A172 (cell line): ENCODE measurements at places on chromosomes 5 and 9. TPM values are rescaled to one million over a fixed set of nuclear protein-coding genes. Genes with fewer than 3 reads are reported as not detected.

- no peak for DNase-seq
Observed at GRCh38 chr5:119378075-119378700, 22.4 kb downstream of the TNFAIP8 start.

Gene PPP3R2
- not detected in 2 replicates for total RNA-seq

DNA sequence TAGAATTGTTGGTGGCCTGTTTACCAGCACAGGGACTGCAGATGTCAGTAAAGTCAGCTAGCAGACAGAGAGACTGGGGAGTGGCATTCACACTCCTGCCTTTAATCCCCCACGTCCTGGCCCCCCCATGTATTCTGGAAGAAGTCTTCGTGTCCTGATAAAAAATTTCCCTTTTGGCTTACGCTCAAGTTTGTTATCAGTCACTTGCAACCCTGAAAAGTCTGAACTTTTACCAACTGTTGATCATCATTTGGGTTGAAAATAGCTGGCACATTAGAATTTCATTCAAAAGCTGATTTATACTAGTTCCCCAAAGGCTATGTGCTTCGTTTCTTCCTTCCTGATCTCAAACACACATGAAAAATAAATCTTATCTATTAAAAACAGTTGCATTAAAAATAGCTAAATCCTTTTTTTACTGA, 5.8 kb upstream of the CRHBP start:
- no peak for DNase-seq

Gene DMGDH
- 0.12 TPM in 1 of 2 replicates, not detected in the other for total RNA-seq

Gene AK8
- total RNA-seq = 0.43 and 0.90 TPM in 2 replicates

Gene SLC25A2
- not detected in 2 replicates for total RNA-seq

Gene C5orf52
- not detected in 2 replicates for total RNA-seq

Gene GBGT1
- 0.96 and 3.1 TPM in 2 replicates for total RNA-seq

- no peak for DNase-seq
Observed at GRCh38 chr9:134355158-134355557, 28.9 kb downstream of the RXRA start.

GRCh38 chr9:84301851-84302250, 38.7 kb downstream of the SLC28A3 start:
- DNase-seq = peak; percentile 85

DNA sequence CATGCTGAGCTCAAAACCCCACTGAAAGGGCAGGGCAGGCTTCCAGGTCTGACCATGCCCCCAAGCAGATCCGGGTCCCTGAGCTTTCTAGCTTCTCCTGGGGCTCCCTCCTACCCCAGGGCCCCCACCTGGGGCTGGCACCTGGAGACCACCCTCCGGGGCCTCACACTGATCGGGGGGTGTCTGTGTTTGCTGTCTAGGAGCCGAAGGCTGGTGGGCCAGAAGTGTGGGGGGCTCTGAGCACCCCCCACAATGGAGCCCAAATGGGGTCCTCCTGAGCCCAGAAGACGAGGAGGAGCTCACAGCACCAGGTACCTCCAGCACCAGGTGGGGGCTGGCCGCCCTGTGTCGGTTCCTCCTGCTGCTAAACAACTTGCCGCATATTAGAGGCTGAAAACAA, 39.8 kb downstream of the LAMC3 start:
- no peak for DNase-seq

- DNase-seq = no peak
Observed at GRCh38 chr5:32465076-32465475, 20.5 kb upstream of the ZFR start.

DNA sequence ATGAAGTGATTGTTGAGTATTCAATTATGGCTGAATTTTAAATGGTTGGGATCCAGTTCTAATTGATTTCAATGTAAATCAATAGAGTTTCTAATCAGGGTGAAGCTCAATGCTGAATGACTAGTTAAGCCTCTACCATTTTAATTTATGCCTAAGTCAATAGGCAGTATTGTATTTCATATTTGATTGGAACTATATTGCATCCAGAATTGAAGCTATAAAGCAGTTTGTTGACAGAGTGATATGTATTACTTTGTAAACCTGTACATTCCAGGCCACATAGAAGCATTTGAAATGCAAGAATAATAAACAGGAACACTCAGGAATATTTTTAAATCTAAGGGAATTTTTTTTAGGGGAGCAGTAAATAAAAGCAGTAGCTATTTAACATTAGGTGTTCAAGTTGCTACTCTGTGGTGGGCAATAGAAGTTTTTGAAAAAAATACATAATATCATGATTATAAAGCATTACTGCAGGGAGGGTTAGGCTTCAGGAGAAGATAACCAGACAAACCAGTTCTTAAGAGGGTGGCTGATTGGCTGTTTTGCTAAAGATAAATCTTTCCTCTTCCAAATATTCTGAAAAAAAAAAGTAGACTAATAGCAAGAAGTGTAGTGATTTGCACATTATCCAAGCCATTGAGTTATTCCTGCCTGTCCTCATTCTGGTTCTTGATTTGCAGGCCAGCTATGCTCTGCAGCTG, 492.0 kb upstream of the MEF2C start:
- no peak for DNase-seq

GRCh38 chr5:38104497-38105230, 153.7 kb upstream of the EGFLAM start:
- peak; percentile 59 for DNase-seq

Gene OBP2B
- not detected in 2 replicates for total RNA-seq

- DNase-seq = no peak
Observed at GRCh38 chr5:5572976-5573797, 150.7 kb downstream of the ICE1 start.

GRCh38 chr5:80217667-80218066, 38.2 kb downstream of the SERINC5 start:
- no peak for DNase-seq

DNA sequence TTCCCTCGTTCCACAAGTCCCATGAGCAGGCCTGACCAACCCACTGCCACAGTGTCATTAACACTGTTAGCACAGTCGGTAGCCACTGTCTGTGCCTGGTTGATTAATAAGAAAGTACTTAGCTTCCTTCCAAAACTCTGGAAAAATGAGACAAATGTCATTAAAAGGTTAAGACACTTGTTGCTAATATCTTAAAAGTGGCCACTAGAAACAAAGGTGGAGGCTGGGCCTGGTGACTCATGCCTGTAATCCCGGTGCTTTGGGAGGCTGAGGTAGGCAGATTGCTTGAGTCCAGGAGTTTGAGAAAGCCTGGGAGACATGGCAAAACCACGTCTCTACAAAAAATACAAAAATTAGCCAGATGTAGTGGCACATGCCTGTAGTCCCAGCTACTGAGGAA, 194.0 kb downstream of the PDZD2 start:
- peak; percentile 25 for DNase-seq

DNA sequence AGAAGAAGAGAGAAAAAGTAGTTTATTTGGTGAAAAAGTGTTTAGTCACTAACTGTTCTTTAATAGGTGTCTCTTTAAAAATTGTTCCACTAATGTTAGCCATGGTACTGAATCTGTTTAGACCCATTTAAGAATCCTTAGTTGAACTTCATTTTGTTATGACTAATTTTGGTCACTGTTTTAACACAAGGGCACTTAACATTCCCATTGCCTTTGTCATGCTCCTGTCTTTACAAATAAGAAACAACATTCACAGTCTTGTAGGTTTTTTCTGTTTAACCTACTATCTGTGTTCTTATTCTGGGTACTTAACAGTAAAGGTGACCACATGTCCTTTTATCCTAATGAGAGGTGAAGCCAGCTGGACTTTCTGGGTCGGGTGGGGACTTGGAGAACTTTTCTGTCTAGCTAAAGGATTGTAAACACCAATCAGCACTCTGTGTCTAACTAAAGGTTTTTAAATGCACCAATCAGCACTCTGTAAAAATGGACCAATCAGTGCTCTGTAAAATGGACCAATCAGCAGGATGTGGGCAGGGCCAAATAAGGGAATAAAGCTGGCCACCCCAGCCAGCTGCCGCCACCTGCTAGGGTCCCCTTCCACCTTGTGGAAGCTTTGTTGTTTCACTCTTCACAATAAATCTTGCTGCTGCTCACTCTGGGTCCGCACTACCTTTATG, 116.7 kb downstream of the WDR70 start:
- peak; percentile 81 for DNase-seq

- DNase-seq = no peak
Observed at GRCh38 chr9:115913696-115914095, 239.9 kb upstream of the PAPPA start.

- DNase-seq = peak; percentile 90
Observed at GRCh38 chr5:172777881-172778814, 7.2 kb upstream of the DUSP1 start.

Gene HEMGN
- total RNA-seq = 0.14 TPM in 1 of 2 replicates, not detected in the other

Gene SPATA31A3
- not detected in 2 replicates for total RNA-seq

- no peak for DNase-seq
Observed at GRCh38 chr5:97550818-97551217, 367.8 kb upstream of the RIOK2 start.

Gene REEP2
- total RNA-seq = 37.7 and 43.5 TPM in 2 replicates

DNA sequence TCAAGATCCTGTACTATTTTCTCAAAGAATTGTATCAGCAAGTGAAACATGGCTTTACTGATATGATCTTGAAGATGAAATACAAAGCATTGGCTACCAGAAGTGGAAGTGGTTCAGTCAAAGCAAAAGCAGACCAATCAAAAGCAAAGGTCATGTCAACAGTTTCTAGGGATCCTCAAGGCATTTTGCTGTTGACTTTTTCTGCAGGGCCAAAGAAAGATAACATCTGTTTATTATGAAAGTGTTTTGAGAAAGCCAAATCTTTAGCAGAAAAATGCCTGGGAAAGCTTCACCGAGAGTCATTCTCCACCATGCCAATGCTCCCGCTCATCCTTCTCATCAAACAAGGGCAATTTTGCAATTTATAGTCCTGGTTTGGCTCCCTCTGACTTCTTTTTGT, 90.3 kb upstream of the ACO1 start:
- DNase-seq = no peak

DNA sequence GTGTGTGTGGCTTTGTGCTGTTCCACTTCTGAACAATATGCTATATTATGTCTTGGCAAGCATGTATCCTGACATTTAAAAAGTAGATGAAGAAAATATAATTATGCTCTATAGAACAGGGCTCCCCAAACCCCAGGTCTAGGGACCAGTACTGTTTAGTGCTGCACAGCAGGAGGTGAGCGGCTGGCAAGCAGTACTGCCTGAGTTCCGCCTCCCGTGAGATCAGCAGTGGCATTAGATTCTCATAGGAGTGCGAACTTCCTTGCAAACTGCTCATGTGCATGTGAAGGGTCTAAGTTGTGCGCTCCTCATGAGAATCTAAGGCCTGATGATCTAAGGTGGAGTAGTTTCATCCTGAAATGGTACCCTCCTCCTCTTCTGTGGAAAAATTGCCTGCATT, 979.1 kb upstream of the CTNND2 start:
- DNase-seq = no peak

Gene FBXL7
- 4.0 and 4.1 TPM in 2 replicates for total RNA-seq

DNA sequence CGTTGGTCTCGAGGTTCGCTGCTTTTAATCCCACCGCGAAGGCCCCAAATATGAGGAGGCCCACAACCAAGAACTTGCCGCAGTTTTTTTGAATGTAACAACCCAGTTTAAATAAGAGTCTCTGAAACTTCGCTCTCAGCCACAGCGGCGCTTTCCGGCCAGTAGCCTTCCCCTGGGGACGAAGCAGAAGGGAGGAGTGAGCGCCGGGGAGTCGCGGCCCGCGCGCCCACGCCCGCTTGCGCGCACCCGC, 10.4 kb downstream of the PTCH1 start:
- DNase-seq = peak; percentile 14

- no peak for DNase-seq
Observed at GRCh38 chr5:3958389-3958788, 362.8 kb downstream of the IRX1 start.

Gene SMIM27
- 1.2 and 3.1 TPM in 2 replicates for total RNA-seq

DNA sequence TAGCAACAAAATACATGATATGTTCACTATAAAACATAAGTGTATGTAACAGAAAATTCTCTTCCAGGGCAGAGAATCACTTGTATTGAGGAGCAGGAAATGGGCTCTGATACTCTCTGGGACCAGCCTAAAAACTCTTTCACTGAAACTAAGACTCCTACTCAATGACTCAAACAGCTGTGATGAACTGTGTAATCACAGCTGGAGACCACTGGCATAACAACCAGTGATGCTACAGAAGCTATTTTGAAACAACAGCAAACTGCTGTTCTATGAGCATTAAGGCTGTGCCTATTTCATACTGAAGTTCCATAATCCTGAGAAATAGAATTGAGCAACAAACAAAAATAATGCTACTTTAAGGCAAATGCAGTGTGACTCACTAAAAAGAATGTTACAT, 594.0 kb downstream of the HINT1 start:
- no peak for DNase-seq

GRCh38 chr5:35894131-35894530, 37.4 kb downstream of the IL7R start:
- no peak for DNase-seq

Gene IRX1
- total RNA-seq = 5.4 and 6.8 TPM in 2 replicates

DNA sequence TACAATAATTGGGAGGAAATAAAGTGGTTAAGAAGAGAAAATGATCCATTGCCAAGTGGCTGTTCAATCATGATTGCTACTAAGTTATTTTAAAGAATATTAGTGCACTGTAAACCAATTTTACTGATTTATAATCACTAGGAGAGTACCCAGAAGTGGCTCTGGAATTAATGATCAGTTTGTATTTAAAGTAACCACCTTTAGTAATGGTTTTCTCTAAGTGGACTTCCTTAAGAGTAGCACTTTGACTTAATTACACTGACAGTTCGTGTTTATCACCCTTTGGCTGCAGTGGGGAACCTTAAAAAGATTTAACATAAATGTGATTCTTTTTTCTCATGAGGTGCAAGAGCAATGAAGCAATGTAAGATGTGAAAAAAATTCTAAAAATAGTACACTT, 310.8 kb downstream of the CDH12 start:
- DNase-seq = no peak
